ENCODE measurements at places on chromosomes 13 and 19.
A peak's percentile ranks its signal among the peaks of the same experiment; 100 is the strongest.

GRCh38 chr19:16928351-16928750 is 39.6 kb downstream of the F2RL3 start:
- DNase-seq, result no peak

GRCh38 chr13:20716951-20717350 is 13.5 kb downstream of the IL17D start:
- peak; percentile 35 for DNase-seq

GRCh38 chr13:72255908-72256307 is 388.9 kb upstream of the DACH1 start:
- DNase-seq, result peak; percentile 2

- DNase-seq, result no peak
Observed at GRCh38 chr19:33647146-33647545, 25.4 kb downstream of the CHST8 start.

GRCh38 chr19:40521276-40521675 is 54.5 kb downstream of the SPTBN4 start:
- peak; percentile 34 for DNase-seq

- DNase-seq, result no peak
Observed at GRCh38 chr19:7994114-7994513, 11.3 kb downstream of the ELAVL1 start.

GRCh38 chr13:104114101-104114500 is 1047.9 kb upstream of the SLC10A2 start:
- peak; percentile 75 for DNase-seq

GRCh38 chr19:1613808-1614570 is 8.7 kb upstream of the UQCR11 start:
- no peak for DNase-seq

DNA sequence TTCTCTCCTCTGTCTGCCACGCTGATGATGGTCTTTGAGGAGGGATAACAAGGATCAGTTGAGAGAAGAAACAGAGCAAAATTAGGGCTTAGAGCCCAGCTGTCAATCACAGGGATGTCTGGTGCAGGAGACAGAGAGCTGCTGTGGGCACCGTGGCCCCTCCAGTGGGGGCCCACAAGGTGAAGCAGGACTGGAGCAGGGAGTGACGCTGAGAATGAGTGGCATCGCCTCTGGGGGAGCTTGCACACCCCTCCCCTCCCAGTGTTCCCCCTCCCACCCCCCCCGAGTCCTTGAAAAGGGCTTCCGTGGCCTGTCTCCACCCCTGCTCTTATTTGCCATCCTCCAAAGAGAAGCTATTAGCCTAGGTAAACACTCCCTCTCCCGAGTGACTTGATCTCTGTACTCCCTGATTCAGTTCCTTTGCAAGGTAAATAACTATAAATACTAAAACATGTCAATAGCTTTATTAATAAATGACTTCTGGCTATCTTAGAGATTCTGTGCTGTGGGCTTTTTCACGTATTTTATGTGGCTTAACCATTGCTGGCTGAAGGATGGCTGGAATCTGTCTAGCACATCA is 440.0 kb downstream of the ZNF536 start:
- no peak for DNase-seq

DNA sequence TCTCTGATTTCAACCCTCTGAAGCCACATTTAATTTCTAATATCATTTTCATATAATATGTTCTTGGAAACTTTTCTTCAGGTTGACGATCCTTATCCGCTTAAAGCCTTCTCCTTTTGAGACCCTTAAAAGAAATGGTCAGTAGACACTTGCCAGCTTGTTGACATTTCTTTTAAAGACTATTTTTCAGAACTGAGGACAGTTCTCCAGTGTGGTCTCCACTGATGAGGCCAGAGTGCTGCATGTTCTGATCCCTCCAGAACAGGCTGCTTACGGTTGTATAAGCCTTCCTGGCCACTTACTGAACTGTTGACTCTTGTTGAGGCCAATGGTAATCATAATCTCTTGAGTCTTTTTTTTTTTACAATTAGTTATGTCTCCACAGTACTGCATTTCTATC is 477.3 kb downstream of the FGF9 start:
- DNase-seq, result no peak

GRCh38 chr13:110486061-110486715 is 75.3 kb downstream of the RAB20 start:
- peak; percentile 29 for DNase-seq

DNA sequence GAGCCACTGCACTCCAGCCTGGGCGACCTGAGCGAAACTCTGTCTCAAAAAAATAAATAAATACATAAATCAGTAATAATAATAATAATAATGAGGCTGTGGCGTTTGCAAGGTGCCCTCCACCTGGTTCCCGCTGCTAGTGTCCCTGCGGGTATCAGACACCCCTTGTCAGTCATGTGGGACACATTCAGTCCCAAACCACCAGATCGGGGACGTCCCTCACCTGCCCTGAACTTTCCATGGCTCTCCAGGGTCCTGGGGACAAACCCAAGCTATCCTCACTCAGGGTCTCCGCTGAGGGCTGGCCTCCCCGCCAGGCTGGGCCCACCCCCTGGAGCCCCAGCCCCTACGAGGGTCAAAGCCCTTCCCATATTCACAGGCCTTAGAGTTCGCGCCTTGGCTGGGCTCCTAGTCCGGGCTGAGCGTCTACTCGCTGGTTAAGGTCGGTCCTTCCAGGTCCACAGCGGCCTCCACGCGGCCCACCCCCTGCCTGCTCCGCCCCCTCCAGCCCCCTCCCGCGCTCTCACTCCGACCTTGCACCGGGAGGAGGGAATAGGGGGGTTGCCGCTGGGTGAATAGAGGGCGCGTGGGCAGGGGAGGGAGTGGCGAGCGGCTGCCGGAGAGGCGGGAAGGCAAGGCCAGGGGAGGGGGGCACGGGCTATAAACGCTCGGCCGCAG is 349 bp upstream of the KISS1R start:
- DNase-seq, result peak; percentile 31

GRCh38 chr19:47641891-47642485 is 33.1 kb downstream of the BICRA start:
- peak; percentile 39 for DNase-seq

DNA sequence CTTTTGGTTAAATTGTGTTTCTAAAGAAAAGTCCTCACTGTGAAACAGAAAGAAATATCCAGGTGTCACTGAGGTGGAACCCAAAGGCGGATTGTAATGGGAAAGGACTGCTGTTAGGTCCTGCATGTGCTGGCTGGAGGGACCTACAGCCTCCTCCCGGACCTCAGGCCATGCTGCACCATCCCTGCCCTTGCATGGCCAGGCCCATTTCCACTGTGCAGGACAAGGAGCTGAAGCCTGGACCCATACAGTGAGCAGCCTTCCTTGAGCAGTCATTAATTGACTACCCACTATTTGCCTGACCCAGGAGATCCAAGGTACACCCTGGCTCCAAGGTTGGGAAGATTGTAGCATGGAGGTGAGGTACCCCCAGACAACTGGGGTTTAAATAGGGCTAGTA is 17.6 kb downstream of the VSTM2B start:
- DNase-seq, result no peak

- no peak for DNase-seq
Observed at GRCh38 chr13:98307463-98308085, 130.5 kb upstream of the RNF113B start.

DNA sequence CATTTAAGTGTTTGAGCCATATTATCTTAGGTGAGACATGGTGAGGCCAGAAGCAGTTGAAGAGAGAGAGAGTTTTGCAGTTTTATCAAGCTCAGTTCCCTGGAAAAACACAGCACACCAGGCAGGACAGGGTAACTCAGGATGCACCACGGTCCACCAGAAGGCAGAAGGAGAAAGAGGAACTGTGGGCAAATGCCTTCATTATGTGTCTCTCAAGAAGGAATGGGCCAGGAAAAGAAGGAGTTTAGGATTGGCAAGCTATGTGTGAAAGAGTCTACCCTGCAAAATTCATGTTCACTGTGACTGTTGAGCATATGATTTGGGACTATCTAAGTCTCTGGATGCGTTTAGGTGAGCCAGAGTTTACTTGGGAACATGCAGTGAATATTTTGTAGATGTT is 934.5 kb upstream of the MIR17HG start:
- no peak for DNase-seq

GRCh38 chr19:50497022-50497405 is 14.0 kb downstream of the JOSD2 start:
- DNase-seq, result no peak

- DNase-seq, result peak; percentile 99
Observed at GRCh38 chr19:53977991-53978731, 13.3 kb upstream of the CACNG6 start.

Measured in cardiac muscle cell (in vitro differentiated cells and primary cell).